ENCODE measurements at places on chromosomes 2 and 18. TPM values are rescaled to one million over a fixed set of nuclear protein-coding genes. Genes with fewer than 3 reads are reported as not detected.

- no peak for DNase-seq
These were observed 74.7 kb downstream of the PIAS2 start for GRCh38 chr18:46842583-46842982.

DNA sequence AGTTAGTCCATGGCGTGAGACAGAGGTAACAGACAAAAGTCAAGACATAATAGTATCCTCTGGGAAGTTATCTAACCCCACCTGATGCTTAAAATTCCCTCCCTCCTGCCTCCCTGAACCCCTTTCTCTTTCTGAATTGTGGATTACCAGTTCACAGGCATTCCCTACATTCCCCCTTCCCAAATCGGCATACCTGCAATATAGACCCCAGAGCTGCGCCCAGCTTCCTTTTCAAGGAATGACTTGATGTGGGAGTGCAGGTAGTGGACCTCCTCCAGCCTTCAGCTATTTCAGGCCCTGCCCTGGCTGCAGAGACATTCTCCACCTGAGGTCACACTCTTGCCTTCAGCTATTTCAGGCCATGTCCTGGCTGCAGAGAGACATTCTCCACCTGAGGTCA lies 111.1 kb upstream of the KLF7 start:
- no peak for DNase-seq

DNA sequence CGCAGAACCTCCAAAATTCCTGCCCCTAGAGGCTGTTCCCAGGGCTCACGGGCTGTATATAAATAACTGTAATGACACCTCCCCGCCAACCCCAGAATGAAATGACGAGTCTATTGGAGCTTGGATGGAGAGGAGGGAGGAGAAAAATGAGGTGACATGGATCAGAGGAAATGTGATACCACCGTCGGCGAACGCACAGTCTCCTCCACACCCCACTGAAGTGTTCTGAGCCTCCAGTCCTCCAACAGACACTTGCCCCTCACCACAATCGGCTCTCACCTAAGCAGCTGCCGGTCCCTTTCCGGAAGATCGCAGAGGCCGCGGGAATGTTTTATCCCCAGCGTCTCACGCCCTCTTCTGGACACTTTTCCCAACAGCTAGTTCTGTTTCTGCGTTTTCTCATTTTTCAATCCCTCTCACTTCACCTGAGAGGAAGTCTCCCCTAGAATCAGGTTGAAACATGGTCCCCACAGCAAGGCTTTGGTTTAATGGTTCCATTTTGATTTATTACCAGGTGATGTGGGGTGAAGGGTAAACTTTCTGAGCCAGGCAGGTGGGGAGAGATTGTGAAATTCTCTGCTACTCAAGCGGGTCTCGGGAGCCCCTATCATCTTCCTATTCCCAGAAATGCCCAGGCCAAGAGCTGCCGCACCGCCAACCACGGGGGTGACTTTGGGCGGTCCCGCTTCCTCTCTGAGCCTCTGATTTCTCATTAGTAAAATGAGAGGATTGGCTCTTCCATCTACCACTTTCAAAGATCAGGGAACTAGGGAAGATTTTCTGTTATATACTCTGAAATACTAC lies 9.1 kb upstream of the MYO5B start:
- peak; percentile 19 for DNase-seq

GRCh38 chr18:44725300-44726058 lies 44.8 kb downstream of the SETBP1 start:
- no peak for DNase-seq

GRCh38 chr2:44004735-44005602 lies 9.2 kb upstream of the LRPPRC start:
- DNase-seq, result no peak

DNA sequence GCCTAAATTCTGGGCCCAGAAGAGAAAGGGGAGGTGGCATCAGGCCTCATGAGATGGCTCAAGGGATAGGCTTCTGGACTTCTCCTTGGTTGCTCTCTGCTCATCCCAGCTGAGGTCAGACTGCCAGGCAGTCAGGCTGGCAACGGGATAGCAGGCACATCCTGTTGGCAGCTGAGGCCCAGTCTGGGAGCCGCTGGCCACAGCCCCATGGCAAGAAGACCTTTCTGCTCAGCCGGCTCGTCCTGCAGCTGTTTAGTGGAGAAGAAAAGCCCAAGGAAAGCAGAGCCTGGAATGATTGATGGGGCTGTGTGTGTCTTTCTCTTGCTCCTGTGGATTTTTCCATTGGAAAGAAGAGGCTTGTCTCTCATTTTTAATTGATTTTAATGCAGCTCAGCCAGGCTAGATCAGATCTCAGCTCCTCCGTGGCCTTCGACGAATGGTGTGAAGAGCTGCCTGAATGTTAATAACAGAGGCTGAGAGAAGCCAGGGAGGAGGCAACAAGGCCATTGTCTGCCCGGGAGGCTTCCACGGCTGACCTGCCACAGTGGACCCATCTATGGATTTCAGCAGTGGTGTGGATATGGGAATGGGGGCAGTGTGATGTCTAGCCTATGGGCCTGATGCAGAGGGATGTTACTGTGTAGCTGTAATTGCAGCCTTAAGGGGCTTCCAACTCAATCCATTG lies 99.5 kb downstream of the HS1BP3 start:
- DNase-seq, result no peak

DNA sequence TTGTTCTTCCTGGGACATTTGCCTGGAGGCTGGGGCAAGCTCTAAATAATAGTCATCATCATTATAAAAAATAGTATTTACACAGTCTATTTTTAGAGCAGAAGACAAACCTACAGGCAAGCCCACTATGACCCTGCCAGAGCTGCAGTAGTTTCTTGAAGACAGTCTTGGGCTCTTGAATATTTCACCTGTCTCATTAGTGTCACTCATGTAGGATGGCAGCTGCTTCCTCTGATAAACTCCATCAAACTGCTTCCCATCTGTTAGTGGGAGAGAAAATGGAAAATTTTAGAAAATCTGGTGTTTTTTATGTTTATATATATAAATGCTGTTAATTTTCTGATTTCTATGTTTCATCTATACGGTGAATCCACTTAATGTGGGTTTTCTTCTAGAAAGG lies 8.5 kb upstream of the CYRIA start:
- DNase-seq, result no peak

DNA sequence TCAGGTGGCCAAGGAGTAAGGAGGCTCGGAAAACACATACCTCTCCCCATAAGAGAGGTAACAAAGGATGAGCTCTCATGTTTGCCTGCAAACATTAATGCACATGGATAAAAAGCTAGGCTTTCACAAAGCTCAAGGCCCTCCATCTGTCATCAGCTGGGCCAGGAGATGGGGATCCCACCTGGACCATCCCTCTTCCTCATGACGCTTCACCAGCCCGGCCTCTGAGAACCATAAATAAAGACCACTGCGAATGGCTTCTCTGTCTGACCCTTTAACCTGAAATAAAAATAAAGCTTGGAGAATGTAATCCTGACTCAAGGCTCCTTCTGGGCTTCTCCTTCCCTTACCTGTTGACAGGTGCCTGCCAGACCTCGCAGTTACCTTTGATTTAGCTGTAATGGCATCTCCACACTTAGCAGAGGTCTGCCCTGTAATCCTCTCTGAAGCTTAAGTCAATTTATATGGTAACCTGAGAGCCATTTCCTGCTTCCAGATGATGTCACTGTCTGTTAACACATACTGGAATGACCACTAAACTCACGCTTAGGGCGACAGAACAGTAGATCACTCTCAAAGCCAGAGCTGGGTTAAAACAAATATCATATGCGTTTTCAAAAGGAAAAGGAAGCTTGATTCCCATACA lies 29.3 kb upstream of the FOXI3 start:
- no peak for DNase-seq

DNA sequence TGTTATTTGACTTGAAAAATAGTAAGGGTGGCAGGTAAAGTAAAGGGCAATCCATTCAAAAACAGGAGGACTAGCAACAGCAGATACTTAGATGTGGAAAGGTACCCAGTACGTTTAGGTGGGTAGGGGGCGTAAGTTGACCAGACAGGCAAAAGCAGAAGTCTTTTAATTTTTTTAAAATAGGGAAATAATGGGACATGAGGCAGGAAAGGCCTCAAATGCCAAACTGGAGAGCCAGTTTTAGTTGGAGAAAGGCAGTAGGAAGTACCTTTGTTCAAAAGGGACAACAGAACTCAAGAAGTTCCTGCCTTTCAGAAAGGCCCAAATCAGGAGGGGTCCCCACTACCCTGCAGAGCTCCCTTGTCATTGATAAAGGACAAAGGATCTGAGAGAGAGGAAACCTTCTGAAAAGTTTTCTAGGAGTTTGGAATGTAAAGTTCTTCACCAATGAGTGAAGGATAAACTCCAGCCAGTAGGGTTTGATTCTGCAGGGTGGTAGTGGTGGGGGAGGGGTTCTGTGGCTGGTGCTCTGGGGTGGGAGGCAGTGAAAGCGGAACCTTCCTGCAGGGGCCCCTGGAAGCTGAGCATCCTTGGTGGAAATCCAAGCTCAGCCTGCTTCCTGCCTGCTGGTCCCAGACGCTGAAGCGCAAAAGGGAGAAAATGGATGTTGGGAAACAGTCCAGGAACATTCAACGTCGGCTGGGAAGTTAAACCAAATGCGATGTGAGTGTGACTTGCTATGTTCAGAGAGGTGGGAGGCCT lies 40.1 kb downstream of the TMEM17 start:
- no peak for DNase-seq

DNA sequence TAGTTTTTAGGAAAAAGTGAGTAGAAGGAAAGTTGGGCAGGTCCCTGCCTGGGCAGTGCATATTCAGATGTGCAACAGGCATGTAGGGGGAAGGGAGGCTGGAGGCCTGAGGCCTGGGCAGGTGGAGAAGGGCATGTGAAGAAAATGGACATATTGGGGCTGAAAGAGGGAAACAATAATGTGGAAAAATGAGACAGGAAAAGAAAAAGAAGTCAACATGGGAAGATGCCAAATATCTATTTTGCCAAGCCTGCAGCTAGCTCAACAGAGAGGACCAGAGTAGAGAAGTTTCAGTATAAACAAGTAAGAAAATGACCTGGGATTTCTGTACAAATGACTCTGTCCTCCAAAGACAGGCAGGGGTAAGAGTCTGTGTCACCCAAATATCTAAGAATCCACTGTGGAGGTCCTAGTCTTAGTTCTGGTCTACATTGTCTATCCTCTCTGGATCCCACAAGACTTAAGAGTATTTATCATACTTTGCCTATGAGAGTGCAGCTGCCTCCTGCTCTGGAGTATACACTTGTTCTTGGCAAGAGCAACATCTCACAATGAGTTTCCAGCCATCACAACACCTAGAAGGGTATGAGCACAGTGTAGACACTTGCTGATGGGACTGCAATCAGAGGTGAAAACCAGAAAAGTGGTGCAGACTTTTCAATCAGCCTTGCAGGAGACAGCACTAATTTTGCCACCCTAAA lies 80.2 kb downstream of the CLHC1 start:
- DNase-seq, result no peak

DNA sequence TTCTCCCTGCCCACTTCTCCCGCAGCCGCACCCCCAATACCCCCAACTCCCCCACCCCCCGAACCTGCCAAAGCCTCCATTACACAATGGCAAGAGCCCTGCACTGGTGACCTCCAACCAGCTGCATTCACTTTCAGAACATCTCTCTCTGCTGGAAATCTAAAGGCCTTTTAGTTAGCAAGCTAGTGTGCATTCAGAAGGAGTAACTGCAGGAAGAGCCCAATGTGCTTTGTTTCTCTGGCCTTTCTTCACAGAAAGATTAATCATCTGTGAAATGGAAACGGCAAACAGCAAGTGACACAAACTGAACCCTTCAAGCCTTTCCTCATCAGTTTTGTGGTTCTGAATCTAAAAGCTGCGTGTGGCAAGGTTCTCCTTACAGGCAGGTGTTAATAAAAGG lies 124.2 kb downstream of the OLA1 start:
- DNase-seq, result no peak

DNA sequence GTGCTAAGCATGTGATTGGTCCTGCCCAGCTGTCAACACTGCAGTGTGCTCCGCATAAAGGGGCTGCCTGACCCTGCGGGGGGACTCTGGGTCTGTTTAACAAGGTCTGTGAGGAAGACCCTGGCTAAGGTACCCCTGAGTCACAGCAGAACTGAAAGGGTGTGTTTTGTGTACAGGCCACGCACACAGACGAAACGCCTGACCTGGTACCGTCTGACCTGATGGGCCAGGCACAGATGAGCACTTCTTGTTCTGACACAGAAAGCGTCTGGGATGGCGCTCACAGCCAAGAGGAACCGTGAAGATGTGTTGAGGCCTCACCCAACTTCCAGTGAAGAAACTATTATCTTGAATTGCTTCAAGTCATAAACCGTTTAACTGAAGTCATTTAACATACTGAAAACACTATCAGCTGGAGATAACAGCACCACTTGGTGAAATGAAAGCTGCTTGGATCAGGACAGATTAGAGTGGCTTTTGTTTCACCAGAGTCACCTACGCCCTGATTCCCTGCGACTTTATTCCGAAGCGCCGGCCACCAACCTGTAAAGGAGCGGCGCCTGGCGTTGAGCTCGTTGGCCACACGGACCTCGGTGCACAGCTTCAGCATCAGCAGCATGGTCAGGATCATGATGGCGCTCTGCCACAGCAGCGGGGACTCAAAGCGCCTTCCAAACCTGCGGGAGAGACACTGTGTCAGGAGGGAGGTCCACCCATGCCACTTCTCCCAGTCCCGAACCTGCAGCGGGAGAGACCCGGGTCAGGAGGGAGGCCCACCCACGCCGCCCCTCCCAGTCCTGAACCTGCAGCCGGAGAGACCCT lies 8.5 kb downstream of the SLC66A2 start:
- no peak for DNase-seq

DNA sequence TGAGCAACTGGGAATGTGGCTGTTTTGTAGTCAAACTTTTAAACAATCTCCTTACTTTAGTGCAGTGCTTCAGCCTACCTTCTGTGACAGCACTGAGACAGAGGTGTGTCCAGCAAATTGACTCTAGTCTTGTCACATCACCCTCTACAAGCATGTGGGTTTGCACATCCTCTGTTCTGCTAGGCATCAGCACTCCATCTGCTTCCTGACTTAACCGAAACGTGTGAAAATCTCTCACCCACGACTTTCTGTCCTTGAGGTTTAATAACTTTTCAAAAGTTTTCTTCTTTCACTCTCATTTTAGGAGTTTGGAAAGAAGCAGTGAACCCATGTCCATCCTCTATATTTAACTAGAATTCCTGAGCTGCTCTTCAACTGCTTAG lies 42.6 kb downstream of the TTR start:
- DNase-seq, result no peak

CBLN2 gene
- not detected for total RNA-seq

CLHC1 gene
- total RNA-seq, result 3.3 TPM

SPRED2 gene
- 29.3 TPM for total RNA-seq

GNAL gene
- 3.5 TPM for total RNA-seq

PTPRM gene
- total RNA-seq, result 3.7 TPM

ARMC9 gene
- 39.8 TPM for total RNA-seq
